WTC11 (cell line): ENCODE measurements at places on chromosomes 4 and X.

DNA sequence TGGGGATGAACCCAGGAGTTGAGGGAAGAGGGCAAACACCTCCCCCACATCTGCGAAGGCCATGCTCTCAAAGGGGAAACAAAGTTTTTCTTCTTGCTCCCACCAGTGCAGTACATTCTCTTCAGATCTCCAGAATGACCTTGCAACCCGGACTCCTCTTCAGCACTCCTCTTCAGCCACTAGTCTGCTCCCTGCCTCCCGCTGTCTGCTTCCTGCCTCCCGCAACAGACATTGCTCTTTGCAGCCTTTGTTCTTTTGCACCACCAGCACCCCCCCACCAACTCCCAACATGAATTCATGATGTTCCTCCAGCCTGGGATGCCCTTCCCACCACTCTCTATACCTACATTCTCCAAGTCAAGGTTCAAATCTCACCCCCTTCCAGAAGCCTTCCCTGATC lies 32.1 kb downstream of the UTP14A start:
- no peak for DNase-seq

GRCh38 chrX:24282381-24283126 lies 31.3 kb downstream of the SUPT20HL2 start:
- no peak for DNase-seq

DNA sequence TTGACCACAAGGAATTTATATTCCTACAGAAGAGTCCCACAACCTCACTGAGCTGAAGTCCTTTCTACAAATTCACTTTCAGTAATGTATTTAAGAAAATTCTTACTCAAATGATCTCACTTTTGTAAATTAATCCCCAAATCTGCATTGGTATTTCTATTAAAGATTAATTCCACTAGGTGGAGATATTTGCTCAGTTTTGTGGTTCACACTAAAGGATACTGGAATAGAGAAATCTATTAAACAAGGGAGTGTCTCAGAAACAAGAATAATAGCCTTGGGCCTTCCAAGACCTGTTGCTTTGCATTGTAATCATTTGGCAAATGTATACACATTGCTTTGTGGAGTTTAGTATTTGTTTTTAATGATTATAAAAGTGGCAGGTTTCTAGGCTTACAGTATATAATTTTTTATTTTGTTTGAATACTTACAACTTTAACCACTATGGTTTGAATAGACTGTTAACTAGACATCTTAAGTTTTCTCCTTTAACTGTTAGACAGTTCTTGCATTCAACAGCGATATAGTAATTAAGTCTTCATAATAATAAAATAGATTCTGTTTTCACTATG lies 25.9 kb downstream of the CFAP299 start:
- no peak for DNase-seq

DNA sequence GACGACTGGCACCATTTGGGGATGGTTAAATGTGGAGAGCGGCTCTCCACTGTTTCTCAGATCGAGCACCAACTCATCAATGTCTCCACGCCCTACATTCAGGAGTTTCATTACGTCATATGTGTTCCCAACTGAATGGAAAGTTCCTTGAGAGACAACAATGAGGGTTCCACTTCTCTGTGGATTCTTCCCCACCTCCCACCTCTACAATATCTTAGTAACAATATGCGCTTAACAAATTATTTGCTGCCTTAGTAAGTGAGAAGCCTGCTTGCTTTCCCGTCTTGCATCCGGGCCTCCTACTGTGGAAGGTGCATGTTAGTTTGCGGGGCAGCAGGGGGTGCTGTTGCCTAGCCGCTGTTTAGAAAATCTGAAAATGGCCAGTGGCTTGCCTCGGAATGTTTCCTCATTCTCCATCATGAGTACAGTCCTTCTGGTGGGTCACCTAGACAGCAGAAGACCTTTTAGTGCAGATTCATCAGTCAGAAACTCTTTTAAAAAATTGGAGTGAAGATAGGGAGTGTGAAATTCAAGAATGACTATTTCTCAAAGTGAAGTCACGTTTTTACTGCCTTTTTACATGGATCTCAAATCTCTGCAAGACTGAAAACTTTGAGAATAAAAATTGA lies 55.7 kb downstream of the PHOX2B start:
- DNase-seq = peak; percentile 62

GRCh38 chrX:19758539-19758938 lies 128.9 kb downstream of the SH3KBP1 start:
- no peak for DNase-seq

- no peak for DNase-seq
Observed at GRCh38 chr4:5186271-5187064, 135.2 kb downstream of the STK32B start.

DNA sequence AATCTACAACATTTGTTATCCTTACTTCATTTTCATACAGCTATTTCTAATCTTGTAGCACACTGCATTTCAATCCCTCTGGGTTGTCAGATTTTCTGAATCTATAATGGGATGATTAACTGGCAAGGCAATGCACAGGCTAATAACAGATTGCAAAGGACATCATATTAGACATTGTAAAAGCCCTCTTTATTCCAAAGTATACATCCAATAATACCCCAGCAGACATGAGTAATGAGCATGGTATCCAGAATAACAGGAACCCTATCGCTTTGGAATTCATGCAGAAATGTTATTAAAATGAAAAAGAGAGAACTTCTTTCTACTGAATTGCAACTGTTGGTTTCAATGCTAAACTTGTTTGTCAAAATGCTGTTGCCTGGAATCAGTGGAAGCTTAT lies 122.9 kb downstream of the C4orf33 start:
- DNase-seq = no peak

- no peak for DNase-seq
Observed at GRCh38 chr4:92447255-92447905, 143.6 kb downstream of the GRID2 start.

GRCh38 chr4:125389713-125390112 lies 75.0 kb downstream of the FAT4 start:
- DNase-seq = no peak

DNA sequence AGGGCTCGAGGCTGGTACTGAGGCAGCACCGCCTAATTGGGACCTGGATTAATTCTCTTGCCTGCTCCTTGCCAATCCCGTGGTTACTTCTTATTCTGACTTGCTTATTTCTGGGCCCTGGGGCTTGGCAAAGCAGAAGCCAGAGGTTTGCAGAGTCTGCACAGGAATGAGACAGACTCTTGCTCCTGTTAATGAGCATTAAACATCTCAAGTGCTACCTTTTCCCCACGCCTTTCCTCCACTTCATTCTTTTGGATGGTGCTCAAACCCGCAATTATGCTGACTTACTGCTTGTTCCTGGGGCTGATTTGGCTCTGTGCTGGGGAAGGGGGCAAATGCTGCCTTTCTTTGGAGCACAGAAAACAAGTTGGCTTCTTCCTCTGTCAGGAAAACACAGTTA lies 16.5 kb upstream of the STOX2 start:
- DNase-seq = no peak

DNA sequence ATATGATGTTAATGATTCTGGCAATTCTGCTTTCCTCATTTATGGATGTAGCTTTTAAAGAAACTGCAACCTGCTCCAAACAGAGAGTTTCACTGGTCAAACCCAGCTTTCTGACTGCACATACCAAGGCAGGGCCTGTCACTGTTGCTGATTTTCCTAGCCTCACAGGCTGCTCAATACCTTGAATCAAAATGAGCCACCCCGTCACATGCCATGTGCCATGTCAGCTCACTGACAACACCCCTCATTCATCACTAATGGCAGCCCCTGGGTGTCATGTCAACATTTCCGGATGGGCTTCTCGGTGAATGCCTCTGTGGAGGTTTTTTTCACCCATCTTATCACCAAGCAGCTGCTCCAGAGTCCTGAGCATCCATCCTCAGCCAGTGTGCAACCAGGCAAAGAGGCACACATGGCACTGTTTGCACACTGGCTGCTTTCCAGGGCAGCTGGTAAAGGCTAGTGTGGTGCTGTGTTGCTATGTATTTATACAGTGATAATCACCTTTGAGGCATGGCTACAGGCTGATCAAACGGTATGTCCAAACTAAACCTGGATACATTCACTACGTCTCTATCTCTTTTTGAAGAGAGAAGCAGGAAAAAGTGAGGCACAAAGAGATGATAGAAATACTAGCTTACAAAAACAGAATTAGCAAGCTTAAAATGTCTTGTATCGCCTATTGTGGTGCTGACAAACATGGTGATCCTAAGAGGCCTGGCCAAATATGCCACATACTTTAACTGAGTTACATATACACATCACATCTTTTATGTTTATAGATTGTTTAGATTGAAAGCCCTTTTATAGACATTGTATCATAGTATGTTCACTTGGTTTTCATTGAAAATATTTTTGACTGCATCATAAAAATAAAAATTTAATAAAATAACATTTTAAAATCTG lies 94.6 kb upstream of the INPP4B start:
- DNase-seq = no peak

GRCh38 chr4:12050357-12050756 lies 621.7 kb upstream of the HS3ST1 start:
- peak; percentile 23 for DNase-seq

DNA sequence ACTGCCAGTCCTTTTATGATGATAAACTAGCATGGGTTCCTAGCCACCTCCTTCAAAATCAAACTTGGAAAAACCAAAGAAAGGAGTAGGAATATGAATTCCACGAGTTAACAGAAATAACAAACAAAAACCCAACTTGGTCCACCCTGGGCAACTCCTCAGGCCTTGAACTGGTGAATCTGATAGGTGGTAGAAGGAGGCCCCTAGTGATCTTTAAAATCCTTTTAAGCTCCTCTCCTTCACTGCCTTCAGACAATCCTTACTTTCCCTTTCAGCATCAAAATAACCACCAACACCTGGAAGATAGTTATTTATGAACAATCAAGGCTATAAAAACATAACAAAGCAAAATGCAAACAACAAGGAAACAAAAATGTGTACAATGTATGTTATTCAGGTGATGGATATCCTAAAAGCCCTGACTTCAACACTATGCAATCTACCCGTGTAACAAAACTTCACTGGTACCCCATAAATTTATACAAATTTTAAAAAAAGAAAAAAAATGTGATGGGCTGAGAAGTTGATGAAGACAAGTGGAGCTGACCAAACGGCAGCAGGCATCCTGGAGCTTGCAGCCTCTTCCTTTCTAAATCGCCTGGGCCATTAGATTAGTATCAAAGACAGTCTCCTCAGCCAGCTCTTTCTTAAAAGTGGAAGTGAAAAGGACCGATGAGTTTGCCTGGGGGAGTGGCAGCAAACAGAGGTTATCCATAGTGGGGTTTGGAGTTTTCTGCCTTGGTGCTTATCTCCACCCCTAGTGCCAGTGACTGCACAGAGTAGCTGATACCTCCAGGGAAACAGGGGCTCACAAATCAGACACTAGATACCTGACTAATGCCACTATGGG lies 179.6 kb downstream of the TMA16 start:
- no peak for DNase-seq

DNA sequence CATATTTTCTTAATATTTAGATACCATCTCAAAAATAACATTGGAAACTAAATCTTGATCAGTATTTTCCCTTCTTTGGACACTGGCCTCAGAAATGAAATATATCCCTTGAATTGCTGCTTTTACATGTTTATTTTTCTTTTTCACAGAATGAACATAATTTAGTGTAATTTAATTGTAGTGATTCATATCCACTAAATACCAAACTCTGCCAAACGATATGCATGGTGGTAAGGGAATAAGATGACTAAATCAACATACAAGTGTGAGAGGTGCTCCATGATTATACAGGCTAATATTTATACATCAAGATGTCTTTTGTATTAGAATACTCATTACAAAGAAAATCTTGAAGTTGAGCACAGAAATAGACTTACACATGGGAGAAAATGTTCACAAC lies 216.8 kb upstream of the PACRGL start:
- no peak for DNase-seq

DNA sequence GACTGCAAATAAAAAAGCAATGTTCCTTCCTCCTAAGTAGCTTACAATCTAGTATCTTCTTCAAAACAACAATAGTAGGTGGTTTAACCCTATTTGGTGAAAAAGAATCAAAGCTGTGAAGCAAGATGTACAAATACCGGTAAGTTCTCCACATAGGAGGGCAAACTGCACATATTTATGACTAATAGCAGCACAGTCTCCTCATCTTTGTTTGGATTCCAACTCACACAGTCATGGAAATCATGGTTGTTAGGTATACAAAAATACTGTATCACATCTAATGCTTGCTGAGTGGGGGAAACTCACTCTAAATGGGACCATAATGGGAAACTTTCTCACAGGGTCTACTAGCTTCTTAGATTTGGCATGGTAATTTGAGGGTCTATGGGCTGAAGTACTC lies 597.2 kb downstream of the INPP4B start:
- no peak for DNase-seq

- DNase-seq = no peak
Observed at GRCh38 chrX:18542131-18542530, 116.7 kb downstream of the CDKL5 start.

DNA sequence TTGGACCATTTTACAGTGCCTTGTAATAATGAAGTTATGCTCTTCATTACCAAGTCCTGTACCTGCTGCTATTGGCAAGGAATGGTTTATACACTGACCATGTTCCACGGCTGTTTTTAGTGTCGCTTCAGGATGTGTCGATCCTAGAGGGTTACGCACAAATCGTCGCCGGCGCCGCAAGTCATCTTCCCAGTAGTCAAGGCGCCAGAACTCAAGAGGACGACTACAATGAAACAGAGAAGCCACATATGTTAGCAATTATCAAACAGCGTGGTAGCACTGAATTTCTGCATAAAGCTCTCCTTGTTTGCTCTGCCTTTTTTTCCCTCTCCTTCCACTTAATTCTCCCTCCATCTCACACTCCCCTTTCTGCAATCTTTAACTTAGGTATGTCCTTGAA lies 17.0 kb downstream of the MAB21L2 start:
- no peak for DNase-seq

- DNase-seq = no peak
Observed at GRCh38 chr4:176380352-176381157, 60.8 kb downstream of the SPCS3 start.

DNA sequence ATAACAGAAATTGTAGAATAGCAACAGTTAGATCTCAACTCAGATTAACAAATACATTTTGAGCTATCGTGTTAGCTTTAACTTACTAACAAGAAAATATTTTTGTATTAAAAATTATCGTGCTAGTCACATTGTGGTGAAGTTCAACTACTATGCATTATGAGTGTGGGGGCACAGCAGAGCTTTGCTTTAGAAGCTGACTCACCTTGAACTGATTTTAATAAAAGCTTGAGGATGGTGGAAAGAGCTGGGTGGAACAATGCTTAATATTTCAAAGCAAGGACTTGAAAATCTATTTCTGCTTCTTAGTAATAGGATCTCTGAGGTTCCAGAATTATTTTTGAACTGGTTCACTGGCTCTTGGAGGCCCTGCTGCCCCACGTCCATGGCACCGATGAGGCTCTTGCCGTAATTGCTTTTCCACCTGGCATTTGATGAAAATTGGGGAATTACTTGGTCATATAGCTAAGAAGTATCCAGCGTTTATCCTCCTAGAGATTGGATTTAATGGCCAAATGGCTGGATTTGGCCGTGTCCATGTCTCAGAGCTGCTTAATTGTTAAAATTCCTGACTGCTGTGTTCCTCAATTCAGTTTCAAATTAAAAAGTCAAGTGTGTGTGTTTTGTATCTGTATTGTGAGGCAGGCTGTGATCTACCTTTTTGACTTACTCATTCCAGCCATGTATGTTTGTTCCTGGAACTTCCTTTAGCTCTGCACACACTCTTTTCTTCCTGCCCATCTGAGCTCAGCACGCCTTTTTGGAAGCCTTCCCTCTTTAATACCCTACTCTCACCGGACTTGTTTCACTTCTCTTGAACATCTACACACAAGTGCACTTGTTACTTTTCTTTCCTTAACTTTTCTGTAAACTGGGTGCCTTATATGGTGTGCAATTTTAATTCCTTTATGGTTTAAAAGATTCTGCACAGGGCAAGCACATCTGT lies 66.6 kb upstream of the LIMCH1 start:
- DNase-seq = no peak
